ENCODE measurements at places on chromosomes 7 and 10. TPM values are rescaled to one million over a fixed set of nuclear protein-coding genes. Genes with fewer than 3 reads are reported as not detected.

ECD gene
- total RNA-seq: 26.0 TPM

FGFBP3 gene
- 1.2 TPM for total RNA-seq

LDB3 gene
- total RNA-seq: not detected

ATRNL1 gene
- 11.7 TPM for total RNA-seq

PRF1 gene
- not detected for total RNA-seq

DNA sequence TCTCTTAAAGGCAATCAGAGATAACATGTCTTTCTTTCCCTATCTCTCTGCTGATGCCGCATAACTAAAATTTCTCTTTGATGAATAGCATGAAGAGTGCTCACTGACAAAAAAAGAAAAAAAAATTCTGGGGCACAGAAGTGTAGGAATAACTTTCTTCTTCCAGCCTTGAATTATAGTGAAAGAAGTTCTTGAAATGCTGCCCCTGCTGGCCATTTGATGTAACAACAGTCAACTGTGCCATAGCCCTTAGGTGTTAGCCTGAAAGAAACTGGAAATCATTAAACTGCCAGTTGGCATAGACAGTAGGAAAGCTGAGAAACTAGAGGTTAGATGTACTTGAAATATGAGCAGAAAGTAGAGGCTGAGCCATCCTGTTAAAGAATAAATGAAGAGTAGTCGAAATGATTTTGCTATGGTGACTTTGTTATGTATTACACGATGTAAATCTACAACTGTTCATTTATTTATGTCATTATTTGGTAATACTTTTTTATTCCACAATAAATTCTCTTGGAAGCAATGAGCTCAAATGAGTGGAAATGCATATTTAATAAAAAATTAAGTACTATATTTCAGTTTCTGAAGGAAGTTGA is 48.3 kb upstream of the FAM171A1 start:
- DNase-seq: no peak

DNA sequence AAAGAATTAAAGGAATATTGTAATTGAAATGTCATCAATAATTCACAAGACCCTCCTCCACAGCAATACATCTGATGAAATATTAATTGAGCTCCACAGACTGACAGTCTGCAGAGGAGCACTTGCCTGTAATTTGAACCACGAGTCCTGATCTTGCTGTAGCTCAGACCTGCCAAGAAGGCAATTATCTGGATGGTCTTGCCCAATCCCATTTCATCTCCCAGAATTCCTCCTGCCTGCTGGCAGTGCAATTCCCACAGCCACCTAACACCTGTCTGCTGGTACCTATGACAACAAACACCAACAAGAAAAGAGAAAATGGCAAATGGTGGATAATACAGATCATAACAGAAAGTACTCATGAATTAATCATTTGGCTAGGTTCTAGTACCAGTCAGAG is 38.5 kb downstream of the ERCC6 start:
- DNase-seq: no peak

GRCh38 chr7:48298779-48299178 is 127.5 kb downstream of the ABCA13 start:
- DNase-seq: peak; percentile 2

GRCh38 chr7:51315393-51316261 is 982 bp downstream of the COBL start:
- peak; percentile 55 for DNase-seq

DNA sequence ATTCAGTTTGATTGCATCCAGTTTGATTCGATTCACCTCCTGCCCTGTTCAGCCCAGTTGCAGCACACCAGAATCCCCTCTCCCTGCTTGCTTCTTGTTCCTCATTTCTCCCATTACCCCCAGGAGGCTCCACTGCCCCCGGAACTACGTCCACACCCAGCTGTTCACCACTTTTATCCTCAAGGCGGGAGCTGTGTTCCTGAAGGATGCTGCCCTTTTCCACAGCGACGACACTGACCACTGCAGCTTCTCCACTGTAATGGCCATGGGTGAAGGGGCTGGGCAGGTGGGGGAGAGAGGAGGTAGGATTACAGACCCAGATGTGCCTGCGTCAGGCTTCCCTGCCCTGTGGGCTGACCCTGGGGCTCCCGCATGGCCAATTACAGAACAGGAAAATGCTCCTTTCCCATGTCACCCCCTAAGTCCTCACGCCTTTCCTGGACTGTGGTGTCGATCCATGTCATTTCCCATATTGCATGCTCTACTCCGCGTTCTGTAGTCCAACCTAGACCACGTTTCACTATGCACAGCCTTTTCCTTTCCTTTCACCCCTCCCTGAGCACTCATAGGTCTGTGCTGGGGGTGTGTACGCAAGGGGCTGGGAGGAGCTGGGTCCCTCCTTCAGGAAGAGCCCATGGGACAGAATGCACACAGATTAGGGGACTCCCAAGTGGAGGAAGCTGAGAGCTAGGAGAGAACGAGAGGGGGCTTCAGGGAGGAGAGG is 8.2 kb downstream of the GHRHR start:
- DNase-seq: no peak

DNA sequence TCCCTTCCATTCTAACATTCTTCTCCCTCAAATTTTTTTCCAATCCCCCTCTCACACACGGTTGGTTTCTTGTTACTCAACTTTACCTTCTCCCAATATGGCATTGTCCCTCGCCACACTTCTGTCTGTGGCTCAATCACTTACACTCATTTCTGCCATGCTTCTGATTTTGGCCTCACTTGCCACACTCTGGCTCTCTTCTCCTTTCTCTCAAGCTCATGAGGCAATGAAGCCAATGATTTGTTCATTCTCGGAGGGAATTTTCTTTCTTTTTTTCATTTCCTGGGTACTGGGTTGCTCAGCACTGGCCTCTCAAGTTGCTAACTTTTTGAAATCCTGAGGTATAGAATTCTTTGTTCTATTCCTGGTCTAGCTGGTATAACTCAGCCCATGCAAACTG is 4.0 kb upstream of the MYOZ1 start:
- DNase-seq: no peak

DNA sequence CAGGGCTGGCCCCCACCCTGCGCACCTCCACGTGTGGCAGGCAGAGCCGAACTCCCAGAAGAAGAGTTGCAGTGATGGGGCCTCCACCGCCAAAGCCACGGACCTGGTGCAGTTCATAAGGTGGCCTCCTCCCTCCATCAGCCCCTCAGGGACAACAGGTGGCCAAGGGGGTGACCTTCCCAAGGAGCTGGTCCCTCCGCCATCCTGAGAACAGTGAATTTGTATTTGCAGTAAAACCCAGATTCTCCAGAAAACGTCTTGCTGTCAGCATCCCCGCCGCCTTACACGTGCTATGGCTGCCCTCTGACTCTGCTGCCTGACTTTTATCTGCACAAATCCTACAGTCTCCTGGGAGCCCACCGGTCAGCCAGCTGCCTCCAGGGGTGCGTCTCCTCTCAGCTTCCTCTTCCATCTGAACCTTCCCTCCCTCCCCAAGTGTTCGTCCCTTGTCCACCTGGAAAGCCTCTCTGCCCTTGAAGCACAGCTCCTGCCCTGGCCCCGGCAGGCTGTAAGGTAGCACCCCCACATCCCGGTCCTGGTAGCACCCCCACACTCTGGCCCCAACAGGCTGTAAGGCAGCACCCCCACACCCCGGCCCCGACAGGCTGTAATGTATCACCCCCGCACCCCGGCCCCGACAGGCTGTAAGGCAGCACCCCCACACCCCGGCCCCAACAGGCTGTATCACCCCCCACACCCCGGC is 311.8 kb downstream of the PTPRN2 start:
- no peak for DNase-seq

DNA sequence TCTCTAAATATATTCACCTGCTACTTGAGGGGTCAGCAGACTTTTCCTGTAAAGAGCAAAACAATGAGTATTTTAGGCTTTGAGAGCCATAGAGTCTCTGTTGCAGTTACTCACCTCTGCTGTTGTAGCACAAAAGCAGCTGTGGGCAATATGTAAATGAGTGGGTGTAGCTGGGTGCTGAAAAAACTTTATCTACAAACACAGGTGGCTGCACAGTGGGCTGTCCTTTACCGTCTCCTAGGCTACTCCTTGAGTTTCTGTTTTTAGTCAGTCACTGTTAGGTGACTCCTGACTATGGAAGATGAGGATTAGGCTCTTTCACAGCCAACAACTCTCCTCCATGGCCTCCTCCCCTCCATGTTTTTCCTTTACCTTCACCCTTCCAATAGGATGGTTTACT is 286.1 kb upstream of the C7orf33 start:
- DNase-seq: no peak

- DNase-seq: peak; percentile 27
These were observed 95.7 kb downstream of the BICC1 start for GRCh38 chr10:58608351-58608750.
